ENCODE measurements at places on chromosomes 12 and 14. TPM values are rescaled to one million over a fixed set of nuclear protein-coding genes. Genes with fewer than 3 reads are reported as not detected.

The CDKN1B gene
- 29.8 TPM for total RNA-seq

The C14orf132 gene
- 5.7 TPM for total RNA-seq

The LALBA gene
- total RNA-seq, result not detected

The SMIM41 gene
- not detected for total RNA-seq

The FAIM2 gene
- total RNA-seq, result 0.13 TPM

The TRIM9 gene
- total RNA-seq, result 0.16 TPM

The INHBC gene
- total RNA-seq, result not detected

The KCNH5 gene
- total RNA-seq, result not detected

The SAMD4A gene
- total RNA-seq, result 41.6 TPM

The IL22 gene
- not detected for total RNA-seq

The B3GNT4 gene
- total RNA-seq, result 0.49 TPM

The PRDM4 gene
- 29.9 TPM for total RNA-seq

The ZDHHC22 gene
- not detected for total RNA-seq

The ERGIC2 gene
- 26.1 TPM for total RNA-seq

The RD3L gene
- total RNA-seq, result not detected

The DAO gene
- total RNA-seq, result not detected

The CLEC9A gene
- total RNA-seq, result not detected

The BMAL2 gene
- total RNA-seq, result 9.3 TPM

The EFS gene
- total RNA-seq, result 14.7 TPM

The NR1H4 gene
- total RNA-seq, result 1.0 TPM

The C12orf60 gene
- total RNA-seq, result 0.65 TPM

The KRT72 gene
- not detected for total RNA-seq

The GPR162 gene
- 3.7 TPM for total RNA-seq
